ENCODE measurements at places on chromosomes 16 and 17.

DNA sequence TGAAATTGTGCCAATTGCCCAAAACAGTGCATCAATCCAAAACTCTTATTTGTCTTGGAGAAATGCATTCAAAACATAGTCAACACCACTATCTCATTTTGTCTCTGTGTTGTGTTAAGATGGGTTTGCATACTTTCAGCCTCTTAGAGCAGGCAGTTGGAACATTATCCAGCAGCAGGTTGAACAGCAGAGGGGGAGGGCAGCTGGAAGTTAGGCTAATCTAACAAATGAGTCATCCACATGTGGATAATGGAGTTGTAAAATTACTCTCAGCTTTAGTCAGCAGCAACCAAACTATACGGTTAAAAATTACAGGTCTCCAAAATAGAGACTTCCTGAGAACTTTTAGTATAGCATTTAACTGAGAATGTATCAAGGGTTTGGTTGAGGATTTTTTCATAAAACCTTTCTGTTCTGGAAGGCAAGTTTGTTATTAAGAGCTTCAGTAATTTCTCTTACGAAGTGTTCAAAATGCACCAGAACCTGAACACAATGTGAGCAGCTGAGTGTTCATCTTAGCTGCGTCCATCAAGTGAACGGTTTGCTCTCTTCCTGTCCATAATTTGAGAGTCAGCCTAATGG, 46.3 kb downstream of the PRKCA start:
- no peak for DNase-seq

DNA sequence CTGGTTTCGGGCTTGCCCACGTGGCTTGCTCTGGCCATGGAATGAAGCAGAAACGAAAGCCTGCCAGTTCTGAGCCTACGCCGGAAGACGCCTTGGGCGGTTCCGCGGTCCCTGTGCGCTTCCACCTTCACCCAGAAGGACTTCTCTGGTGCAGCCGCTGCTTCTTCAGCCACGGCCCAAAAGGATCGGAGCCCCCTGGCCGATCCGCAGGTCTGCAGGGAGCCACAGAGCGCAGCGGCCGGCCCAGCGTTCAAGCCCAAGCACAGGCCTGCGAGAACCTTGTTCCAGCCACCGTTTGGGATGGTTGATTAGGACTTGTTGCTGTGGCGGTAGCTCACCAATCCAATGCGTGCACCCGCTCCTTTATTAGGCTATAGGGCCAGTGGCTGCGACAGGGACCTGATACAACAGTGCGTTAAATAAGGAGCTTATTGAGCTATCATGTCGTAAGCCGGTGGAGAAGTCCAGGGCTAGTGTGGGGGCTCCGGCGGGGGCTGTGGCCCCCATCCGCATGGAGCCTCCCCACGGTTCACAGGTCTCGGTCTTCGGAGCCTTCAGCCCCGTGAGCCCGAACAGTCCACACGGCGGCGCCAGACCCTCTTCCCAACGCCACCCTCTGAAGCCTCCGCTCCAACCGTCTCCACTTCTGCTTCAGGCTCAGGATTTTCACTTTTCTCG, 10.2 kb upstream of the MPP2 start:
- peak; percentile 29 for DNase-seq

- no peak for DNase-seq
Measured at GRCh38 chr17:50539762-50540559, 7.0 kb upstream of the SPATA20 start.

DNA sequence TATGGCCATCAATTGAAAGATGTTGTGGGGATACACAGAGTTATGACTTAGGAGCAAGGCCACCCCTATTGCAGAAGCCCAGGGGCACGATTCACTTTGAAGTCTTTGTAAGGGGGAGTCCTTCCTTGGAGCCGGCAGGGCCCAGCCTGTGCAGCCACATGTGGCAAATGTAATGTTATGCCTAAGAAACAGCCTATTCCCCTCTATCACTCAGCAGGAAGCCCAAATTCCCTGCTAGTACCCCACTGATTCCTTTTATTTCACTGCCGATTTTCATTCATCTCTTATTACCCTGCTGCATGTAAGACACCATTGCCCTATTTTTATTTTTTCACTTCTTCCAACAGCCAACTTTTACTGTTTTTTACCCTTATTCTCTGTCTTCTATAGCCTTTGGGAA, 233.2 kb downstream of the PMP22 start:
- no peak for DNase-seq

DNA sequence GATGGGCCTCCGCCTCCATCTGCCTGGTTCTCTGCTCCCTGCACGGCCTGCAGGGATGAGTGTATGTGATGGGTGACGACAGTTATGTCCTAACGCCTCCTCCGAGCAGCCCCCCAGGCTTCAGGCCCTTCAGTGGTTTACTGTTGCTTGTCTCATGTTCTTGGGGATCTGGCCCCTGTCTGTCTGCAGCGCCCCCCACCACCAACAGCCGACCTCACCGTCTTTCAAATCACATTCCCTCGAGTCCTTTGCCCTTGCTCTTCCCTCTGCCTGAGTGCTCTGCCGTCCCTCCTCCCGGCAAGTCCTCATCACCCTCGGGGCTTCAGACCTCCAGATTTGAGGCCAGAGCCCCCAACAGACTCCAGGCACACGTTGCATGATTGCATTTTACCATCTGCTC, 18.2 kb downstream of the METTL22 start:
- no peak for DNase-seq

DNA sequence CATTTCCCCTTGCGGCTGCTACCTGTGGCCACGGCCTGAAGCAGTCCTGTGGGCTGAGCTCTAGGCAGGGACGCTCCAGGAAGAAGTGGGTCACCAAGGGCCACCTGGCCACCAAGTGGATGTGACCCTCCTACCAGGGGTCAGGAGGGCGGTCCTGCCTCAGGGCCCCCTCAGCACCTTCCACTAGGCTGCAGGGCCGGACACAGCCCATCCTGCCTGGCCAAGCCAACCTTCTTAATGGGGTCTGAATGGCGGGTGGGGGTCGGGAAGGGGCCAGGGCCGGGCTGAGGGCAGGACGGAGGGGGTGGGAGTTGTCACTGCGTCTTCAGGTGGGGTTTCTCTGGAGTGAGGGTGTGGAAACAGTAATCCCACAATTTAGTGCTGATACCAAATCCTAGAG, 13.2 kb upstream of the MLKL start:
- no peak for DNase-seq

DNA sequence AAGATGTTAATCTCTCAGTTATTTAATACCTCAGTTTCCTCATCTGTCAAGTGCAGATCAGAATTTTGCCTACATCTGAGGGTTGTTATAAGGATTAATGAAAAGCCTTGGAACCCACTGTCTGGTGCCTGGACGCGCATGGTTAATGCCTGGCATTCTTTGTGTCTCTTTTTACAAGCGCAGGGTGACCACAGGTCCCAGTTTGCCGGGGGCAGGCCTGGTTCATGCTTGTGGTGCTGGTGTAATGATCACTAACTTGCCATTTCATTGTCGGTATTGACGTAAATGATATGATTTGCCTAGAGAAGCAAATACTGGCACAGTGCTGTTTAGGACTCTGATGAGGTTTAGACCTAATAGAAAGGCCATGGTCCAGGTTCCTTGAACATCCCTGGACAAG, 23.1 kb downstream of the MRC2 start:
- no peak for DNase-seq

DNA sequence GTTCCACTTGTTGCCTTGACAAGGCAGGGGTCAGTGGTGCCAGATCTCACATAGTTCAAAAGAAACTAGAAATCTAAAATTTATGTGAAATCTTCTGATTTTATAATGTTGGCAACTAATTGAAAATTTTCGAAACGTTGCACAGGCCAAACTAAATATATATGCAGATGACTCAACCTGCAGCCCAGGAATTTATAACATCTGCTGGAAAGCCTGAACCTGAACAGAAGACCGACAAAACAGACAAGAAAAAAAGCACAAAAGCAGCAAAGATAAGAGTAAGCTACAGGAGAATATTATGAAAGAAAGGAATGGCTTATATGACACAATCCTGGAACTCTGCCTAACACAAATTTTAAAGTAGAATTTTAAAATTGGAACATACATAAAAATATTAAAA, 207.6 kb downstream of the CEP112 start:
- no peak for DNase-seq

GRCh38 chr17:41786227-41787020, at the start of gene JUP:
JUP (minus strand) TSS chr17:41786711; CDS start chr17:41771854, 14,857 bp downstream.
- DNase-seq: peak; percentile 69

DNA sequence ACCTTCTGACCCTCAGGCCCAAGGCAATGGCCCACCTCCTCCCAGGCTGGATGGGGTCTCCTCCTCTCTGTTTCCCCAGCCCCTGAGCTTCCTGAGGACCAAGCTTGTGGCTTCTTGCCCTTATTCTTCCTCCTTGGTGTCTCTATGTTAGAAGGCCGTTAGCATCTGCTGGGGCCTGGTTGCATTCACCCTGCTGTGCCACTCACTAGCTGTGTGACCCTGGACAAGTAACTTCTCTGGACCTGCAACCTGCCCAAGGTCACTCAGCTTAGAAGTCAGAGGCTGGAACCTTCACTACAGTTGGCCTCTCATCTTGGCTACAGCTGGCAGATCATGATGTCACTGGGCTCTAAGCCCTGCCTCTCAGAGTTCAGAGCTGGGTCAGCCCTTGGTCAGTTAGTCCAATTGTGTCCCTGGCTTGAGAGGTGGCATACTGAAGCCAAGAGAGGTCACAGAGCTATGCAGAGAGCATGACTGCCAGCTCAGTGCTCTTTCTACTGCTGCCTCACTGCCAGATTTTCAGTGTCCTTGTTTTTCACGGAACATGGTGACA, 3.0 kb downstream of the MT2A start:
- no peak for DNase-seq

DNA sequence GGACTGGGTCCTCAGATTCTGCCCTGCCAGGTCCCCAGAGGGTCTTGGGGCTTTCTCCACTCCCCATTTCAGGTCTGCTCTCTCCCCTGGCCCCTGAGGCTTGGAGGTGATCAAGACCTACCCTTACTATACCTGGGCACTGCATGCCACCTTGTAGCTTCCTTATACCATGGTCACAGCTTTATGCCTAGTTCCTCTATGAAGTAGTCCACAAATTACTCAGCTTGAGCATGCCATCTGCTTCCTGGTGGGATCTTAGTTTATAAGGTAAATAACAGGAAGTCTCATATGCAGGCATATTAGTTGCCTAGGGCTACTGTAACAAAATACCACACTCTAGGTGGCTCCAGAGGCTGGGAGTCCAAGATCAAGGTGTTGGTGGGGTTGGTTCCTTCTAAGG, 11.0 kb upstream of the PMFBP1 start:
- DNase-seq: no peak

GRCh38 chr17:76515274-76515949, 14.2 kb upstream of the RHBDF2 start:
- peak; percentile 65 for DNase-seq

- no peak for DNase-seq
Measured at GRCh38 chr17:44198721-44199552, 747 bp downstream of the ATXN7L3 start.

DNA sequence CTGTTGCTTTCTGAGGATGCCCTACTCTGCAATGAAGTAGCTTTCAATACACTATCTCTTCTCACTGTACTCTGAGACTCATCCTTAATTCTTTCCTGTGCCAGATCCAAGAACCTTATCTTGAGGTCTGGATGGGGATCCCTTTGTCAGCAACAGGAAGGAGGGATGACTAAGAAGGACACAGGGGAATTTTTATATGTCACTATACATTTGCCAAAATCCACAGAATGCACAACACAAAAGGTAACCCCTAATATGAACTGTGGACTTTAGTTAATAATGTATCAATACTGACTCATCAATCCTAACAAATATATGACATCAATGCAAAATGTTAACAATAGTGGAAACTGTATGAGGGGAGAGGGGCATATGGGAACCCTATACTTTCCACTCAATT, 4.7 kb upstream of the RBBP6 start:
- DNase-seq: no peak

DNA sequence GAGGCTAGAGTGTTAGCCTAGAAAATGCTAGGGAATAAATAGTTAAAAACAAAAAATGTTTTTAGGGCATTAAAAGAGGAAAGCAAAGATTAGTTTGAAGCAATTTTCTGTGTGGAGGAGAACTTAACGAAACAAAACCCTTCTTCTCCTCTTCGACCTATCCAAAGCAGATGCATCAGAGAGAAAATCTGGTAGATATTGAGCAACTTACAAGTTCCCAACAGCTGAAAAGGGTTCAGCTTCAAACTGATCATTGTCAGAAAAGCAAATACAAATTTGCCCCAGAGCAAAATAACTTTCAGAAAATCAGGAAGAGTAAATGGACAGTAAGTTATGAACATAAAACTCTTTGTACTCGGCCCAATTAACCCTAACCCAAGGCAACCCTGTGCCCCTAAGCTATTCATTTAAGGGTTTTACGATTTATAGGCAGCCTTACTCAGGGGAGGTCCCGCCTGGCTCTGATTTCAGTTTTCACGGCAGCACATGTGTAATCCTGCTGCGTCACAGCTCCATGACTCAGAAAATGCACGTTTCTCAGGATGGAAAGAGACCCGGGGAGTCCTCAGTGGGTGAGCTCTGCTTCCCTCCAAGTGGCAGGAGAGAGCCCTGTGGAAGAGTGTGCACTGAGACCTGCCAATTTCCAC, 405.7 kb upstream of the SALL1 start:
- no peak for DNase-seq

DNA sequence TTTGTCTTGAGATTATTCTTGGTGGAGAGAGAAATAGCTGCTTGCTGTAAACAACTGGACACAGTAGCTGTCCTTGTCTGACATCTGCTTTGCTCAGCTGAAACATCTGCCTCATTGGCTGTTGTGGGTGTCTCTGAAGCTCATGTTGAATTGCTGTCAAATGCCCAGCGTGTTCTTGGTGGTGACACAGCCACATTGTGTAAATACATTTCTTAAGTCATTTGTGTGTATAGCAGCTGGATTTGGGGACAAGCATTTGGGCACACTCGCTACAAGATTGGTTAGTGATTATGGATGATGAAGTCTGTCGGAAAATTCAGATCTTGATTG, 5.3 kb downstream of the FAM234A start:
- DNase-seq: no peak

- no peak for DNase-seq
Measured at GRCh38 chr16:47096297-47096696, 47.4 kb downstream of the NETO2 start.

GRCh38 chr17:70040336-70040735, 34.7 kb upstream of the KCNJ16 start:
- no peak for DNase-seq

- DNase-seq: no peak
Measured at GRCh38 chr17:65754081-65754480, 192.6 kb upstream of the AXIN2 start.

GRCh38 chr17:39058524-39058923, 91.3 kb upstream of the FBXO47 start:
- DNase-seq: no peak

Measured in activated CD8-positive, alpha-beta memory T cell treated with anti-CD3 and anti-CD28 coated beads for 4 hours (primary cell).